ENCODE measurements at places on chromosomes 7 and 10.

DNA sequence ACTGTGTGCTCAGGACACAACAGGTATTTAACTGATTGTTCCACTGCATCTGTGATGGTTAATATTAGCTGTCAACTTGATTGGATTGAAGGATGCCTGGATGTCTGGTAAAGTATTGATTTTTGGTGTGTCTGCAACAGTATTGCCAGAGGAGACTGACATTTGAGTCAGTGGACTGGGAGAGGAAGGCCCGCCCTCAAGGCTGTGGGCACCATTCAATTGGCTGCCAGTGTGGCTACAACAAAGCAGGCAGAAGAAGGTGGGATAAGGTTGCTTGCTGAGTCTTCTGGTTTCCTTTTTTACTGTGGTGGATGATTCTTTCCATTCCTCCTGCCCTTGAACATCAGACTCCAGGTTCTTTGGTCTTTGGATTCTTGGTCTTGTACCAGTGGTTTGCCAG is 137.1 kb upstream of the FAM13C start:
- DNase-seq: no peak

DNA sequence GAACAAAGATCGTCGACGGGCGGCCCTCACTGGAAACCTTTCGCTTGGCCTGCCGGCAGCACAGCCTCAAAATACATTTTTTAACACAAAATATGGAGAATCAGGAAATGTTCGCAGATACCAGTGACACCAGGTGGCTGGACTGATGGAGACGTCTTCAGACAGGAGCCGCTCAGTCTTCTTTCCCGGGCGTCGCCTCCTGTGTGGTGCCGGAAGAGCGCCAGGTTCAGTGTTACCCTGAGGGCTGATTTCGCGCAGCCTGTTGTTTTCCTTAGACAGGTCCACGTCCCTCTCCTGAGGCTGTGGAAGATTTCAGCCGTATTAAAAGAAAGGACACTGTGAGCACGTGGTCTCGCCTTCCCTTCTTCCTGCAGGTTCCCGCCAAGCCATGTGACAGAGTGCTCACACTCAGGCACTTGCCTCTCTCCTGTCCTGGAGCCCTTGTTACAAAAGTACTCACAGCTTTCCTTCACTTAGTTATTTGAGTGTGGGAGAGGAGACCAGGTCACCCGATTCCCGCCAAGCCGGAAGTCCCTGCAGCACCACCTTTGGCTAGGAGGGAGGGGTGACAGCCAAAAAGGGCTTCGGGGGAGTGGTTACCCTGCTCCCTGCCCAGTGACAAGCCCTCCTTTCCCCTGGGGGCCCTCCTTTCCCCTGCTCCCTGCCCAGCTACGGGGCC is 21.7 kb upstream of the PWWP2B start:
- DNase-seq: peak; percentile 81

DNA sequence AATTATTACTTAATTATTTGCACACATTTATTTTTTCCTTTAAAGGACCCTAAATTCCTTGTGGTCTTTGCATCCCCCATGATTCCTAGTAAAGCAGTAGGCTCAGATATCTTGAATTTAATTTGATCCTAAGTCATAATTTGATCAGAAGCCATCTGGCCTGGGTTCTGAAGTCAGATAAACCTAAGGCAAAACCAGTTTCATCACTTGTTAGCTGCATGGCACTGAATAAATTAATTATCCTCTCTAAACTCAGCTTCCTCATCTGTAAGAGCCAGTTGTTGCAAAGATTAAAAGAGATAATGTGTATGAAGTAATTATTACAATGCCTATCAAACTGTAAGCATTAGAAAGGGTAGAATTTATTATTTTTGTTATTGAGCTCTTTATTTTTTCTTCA is 293.1 kb downstream of the GRM8 start:
- DNase-seq: no peak

GRCh38 chr10:131946880-131947279 is 34.8 kb downstream of the BNIP3 start:
- peak; percentile 47 for DNase-seq

GRCh38 chr7:22811746-22812280 is 10.8 kb downstream of the TOMM7 start:
- no peak for DNase-seq

GRCh38 chr7:106814887-106815286 is 50.2 kb upstream of the PIK3CG start:
- no peak for DNase-seq

DNA sequence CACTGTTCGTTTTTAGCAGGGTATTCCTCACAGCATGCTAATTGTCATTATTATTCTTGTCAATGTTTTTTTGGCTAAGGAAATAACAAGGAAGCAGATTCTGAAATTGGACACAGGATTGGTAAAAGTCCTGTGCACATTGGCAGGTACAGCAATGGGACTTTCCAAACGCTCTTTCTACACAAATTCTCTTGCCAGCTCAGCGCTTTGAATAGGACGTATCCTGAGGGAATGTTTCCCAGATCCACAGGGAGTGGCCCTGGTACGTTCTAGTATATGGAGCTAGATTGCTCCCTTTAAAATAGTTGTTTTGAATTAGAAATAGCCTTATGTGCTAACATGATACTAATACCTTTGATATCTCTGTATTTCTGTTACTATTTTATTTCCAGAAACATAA is 82.8 kb upstream of the GRB10 start:
- no peak for DNase-seq

Measured in spleen (tissue), 13 donors.